SHP77 treated with DMSO at 0.1 percent for 48 hours (cell line): ENCODE measurements at places on chromosomes 2 and 18.

- no peak for DNase-seq
Observed at GRCh38 chr2:188050726-188051125, 240.9 kb upstream of the GULP1 start.

- no peak for DNase-seq
Observed at GRCh38 chr2:143996974-143997373, 522.9 kb downstream of the ZEB2 start.

GRCh38 chr18:76306685-76307292, 188.3 kb downstream of the ZNF516 start:
- DNase-seq, result no peak

DNA sequence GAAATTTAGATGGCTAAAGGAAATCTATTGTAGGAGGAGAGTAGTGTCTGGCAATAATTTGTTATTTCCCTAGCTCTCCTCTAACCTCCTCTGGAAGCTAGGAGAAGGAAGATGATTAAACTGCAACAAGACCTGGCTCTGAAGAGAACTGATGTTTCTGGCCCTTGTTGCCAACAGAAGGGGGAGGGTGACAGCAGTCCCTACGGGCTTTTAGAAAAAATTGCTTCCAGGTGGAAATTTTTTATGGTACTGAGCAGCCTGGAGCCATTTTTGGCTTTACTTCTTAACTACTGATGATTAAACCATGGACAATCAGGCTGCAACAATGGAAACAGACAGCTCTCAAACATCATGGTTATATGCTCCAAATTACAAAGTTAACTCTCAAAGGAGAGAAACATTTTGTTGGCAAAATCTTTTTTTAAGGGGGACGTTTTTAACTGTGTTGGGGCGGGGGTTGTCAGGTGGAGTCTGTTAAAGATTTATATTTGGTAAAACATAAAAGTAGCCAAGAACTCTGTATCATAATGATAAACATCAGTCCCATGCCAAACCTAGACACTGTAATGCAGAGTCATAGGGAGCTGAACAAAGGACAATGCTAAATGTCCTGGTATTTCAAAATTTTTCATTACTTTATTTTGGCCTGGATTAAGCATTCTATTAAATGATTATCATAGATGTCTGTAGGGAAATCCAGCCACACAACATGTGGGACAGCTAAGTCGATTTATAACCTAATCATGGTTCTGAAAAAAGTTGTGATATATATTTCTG, 70.0 kb downstream of the EXOC6B start:
- DNase-seq, result no peak

- DNase-seq, result no peak
Observed at GRCh38 chr2:74001781-74002504, 17.2 kb downstream of the TET3 start.

GRCh38 chr2:104871972-104872865, 18.3 kb downstream of the POU3F3 start:
- no peak for DNase-seq

GRCh38 chr18:6414723-6415417, at the start of gene L3MBTL4:
Gene L3MBTL4, minus strand, starts transcription at chr18:6414911. Its CDS starts 103,286 bp downstream, at chr18:6311625.
- no peak for DNase-seq

DNA sequence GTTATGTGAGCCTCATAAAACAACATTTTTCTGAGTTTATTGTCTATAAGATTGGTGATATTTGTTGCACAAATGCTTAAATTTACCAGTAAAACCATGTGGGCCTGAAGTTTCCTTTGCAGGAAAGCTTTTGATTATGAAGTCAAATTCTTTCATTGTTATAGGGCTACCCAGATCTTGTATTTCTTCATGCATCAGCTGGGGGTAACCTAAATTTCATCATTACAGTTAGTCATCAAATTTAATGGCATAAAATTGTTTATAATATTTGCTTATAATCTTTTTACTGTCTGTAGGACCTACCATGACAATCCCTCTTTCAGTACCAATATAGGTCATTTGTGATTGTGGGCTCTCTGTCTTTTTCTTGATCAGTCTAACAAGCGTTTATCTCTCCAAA, 47.8 kb downstream of the SMAD2 start:
- no peak for DNase-seq

- no peak for DNase-seq
Observed at GRCh38 chr2:14673351-14673875, 40.9 kb downstream of the LRATD1 start.
